ENCODE measurements at places on chromosomes 13 and 19. TPM values are rescaled to one million over a fixed set of nuclear protein-coding genes. Genes with fewer than 3 reads are reported as not detected.

KLF2 gene
- 1.0 TPM for total RNA-seq

SMIM44 gene
- not detected for total RNA-seq

DNA sequence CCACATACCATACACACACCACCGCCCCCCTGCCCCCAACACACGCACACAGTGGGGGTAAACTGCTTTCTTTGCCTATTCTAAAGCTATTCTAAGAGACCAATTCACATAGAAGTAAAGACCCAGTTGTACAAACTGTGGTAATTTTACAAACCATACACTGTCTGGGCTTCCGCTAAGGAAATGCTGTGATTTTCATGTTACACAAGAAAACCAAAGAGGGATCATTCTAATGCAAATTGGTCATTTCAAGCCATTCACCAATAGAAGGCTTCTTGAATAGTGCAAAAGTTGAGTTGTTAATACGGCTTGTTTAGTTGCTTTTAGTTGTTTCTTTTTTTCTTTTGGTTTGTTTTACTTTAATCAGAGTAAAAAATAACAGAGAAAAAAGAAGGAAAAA lies 202.8 kb downstream of the EFNB2 start:
- no peak for DNase-seq

- no peak for DNase-seq
These were observed 386.6 kb downstream of the PCDH20 start for GRCh38 chr13:61029064-61029463.

DNA sequence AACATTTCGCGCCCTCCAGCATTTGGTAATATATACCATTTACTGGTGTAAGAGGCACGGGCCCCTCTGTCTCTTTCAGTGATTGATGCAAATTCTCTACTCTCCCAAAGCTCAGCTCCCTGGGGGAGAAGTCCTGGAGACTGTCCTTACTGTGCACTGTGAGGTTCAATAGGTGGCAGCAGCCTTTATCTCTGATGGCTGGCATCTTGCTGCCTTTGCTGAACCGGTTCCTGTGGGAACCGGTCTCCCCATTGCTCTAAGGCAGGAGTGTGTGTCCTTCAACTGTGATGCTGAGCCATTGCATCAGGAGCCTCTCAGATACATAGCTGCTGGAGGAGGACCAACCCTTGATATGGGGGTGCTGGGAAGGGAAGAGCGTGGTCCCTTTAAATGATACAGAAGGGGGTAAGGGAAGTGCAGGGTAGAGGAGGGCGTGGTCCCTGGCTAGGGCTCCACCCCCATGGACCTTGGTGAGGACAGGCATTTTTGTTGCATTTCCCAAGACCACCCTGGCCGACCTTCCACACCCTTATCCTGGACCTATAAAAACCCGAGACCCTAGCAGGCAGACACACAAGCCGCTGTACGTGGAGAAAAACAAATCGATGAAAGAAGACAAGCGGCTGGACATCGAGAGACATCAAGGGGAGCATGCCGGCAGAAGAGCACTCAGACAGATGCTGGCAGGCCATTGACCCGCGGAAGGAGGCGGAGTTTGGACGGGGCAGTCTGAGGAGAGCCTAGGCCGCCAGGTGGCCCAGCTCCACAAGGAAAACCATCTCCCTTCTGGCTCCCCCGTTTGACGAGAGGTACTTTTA lies 41.1 kb upstream of the GTF3A start:
- no peak for DNase-seq

GRCh38 chr19:1896508-1896907 lies 8.7 kb upstream of the ADAT3 start:
- DNase-seq: no peak

DNA sequence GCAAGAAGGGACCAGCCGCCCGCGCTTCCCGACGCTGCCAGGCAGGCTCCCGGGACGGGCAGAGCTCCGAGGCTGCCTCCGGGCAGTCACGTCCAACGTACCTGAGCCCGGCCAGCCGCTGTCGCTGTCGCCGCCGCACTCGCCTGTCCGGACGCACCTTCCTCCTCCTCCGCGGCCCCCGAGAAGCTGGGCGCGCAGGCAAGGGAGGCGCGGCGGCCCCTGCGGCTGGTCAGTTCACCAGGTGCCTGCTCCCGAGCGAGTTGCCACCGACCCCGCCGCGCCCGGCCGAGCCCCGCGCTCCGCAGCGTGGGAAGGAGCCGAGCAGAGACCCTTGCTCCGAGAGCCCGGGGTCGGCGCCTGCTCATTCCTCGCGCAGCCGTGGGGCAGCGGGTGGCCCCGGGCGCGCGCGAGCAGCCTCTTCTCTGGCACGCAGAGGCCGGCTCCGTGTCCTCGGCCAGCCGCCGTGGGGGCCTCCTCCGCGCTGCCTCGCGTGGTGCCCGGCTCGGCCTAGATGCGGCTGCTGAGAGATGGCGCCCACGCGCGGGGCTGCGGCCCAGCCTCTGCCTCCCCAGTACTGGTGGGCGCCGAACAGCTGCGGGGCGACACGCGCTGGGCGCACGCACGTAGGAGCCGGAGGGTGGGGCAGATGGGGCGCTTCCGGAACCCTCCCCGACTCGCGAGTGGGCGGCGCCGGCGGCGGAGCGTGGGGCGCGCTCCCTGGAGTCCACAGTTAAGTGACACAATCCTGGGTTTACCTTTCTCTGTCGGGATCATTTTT lies 419.4 kb downstream of the UQCRFS1 start:
- no peak for DNase-seq

GRCh38 chr19:30649934-30650614 lies 277.9 kb downstream of the ZNF536 start:
- DNase-seq: peak; percentile 63
